Globus pallidus (tissue), 1 donor: ENCODE measurements at places on chromosomes 1 and 21.

DNA sequence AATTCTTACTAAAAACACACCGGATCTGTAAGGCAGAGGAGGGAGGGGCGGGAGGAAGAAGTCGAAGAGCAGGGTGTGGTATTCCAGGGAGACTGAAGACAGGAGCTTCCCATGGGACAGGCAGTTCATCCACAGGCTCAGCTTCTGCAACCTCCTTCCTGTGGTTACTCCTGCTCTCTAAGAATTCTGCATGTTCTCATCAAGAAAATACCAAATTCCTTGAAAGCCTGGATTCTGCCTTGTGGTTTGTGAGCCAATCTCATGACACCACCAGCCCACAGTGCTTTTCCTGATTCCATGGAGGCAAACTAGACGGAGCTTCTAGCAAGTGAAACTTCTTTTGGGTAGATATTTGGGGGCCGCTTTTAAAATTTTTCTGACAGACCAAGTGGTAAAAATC lies 1.1 kb upstream of the ST6GALNAC3 start:
- no peak for DNase-seq

- DNase-seq = no peak
Observed at GRCh38 chr1:233331676-233332519, 4.4 kb downstream of the MAP3K21 start.

DNA sequence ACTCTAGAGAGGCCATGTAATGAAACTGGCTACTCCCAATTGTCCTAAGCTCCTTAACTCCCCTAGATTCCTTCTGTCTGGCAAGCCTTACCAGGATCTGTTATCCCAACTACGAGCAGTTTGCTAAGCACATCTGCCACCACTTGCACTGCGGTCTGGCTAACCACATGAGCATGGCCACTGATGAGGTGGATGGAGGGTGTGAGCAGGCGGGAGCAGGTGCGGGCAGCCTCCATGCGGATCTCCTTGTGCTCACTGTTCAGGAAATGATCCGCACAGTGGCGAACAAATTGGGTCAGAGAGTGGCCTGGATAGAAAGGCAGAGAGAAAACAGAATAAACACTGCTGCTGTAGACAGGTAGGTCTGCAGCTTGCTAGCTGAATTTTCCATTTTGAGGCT lies 24.0 kb downstream of the MTOR start:
- DNase-seq = no peak

GRCh38 chr1:154157520-154158306 lies 2.8 kb upstream of the NUP210L start:
- no peak for DNase-seq

DNA sequence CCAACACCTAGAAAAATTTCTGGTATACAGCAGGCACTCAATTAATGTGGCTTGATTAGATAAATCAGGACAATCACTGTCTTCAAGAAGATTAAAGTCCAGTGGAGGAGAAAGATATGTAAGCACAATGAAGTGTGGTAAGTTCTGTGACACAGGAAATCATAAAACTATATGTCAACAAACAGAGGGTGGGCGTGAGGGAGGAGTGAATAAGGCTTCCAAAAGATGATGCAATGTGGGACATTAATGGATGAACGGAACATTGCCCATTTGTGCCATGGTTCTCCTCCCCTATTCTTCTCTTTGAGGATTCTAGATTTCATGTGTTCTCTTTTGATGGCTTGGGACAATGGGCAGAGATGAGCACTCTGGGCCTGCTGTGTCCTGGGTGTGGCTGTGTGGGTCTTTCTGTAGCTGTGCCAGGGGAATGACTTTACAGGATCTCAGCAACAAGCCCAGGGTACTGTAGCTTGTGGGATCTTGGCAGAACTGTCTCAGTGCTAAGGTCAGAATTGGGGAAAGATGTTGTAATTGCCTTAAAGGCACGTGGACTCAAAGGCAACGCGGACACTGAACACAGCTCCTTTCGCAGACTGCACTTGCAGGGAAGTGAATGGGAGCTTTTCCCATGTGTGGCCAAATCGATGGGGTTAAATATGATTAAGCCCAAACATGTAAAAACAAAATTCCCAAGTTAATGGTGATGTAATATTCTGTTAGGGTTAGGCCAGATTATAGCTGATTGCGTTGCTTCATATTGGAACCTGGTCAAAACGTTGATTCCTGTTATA lies 366.9 kb downstream of the TGFB2 start:
- no peak for DNase-seq

GRCh38 chr1:89754518-89754917 lies 66.3 kb upstream of the LRRC8D start:
- DNase-seq = no peak

GRCh38 chr1:174912264-174912663 lies 87.5 kb upstream of the CACYBP start:
- DNase-seq = no peak

GRCh38 chr1:234913771-234914170 lies 214.9 kb downstream of the TOMM20 start:
- DNase-seq = no peak

GRCh38 chr1:192872010-192872409 lies 63.2 kb downstream of the RGS2 start:
- DNase-seq = no peak

- DNase-seq = no peak
Observed at GRCh38 chr21:16676391-16676790, 836.5 kb upstream of the CXADR start.

DNA sequence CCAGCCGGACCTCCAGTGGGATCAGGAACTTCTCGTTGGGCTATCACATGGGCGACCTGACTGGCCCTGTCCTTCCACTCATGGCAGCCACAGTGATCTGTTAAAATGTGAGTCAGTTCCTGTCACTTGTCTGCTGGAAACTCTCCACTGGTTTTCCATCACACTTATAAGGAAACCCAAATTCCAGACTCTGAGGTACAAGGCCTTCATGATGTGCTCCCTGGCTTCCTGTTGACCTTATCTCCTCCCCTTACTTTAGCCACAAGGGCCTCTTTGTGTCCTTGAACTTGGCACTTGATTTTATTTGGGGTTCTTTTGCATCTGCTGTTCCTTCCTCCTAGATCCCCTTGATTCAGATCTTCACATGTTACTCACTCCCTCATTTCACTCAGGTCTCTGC lies 96.8 kb downstream of the TENT5C start:
- no peak for DNase-seq

DNA sequence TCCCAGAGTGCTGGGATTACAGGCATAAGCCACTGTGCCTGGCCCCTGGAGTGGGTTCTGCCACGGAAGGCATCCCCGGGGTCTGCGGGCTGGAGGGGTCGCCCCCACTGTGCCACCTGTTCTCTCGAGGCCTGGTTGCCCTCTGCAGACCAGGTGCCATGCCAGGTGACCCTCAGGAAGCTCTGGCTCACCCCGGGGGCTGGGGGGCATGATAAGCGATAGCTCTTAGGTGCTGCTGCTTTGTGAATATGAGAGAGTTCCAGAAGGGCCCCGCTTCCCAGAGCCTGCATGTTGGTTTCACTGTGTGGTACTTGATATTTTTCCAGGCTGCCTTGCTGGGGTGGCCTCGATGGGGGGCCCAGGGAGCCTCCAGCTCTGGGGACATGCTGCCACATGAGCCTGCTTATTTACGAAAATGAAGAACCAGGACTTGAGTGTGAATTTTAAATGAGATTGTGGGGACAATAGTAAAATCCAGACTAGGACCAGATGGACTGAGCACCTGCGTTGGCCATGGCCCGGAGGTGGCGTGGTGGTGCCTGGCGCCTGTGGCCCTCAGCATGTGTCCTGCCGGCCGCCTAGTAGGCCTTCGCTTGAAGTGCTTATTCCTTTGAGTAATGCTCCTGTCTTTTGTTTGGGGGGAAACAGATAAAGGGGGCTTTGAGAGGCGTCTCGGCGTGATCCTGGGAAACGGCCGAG lies 7.3 kb downstream of the SKI start:
- no peak for DNase-seq

- no peak for DNase-seq
Observed at GRCh38 chr21:44999428-44999971, 59.7 kb downstream of the SLX9 start.

DNA sequence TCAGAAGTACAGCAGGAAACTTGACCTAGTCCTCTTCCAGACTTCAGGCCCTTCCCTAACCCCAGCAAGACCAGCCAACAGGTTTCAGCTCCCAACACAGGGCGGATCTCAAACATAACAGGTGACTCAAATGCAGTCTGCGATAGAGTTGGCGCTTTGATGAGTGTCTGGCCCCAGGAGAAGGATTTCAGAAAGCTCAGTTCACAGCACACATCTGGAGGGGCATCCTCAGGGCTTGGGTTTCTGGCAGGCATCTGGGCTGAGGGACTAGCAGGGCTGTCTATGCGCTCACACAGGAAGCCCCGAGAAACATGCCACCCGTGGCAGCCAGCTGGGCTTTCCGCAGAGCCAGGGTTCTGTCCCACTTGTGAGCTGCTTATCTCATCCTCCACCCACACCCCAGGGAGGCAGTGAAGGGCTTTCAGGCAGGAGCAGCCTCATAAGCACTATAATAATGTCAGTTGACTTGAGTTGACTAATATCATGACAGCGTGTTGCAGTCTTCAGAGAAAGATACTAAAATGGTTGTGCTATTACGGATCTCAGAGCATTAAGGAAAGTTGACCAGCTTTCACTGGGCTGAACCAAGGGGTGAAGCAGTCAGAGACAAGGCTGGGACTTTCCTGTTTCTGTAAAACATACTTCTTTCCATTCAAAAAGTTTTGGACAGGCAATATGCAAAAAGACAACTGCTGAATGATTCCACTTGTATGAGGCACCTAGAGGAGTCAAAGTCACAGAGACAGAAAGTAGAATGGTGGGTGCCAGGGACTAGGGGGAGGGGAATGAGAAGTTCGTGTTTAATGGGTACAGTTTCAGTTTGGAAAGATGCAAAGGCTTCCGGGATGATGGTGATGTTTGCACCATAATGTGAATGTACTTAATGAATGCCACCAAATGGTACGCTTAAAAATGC lies 233.0 kb upstream of the IRF2BP2 start:
- DNase-seq = no peak

DNA sequence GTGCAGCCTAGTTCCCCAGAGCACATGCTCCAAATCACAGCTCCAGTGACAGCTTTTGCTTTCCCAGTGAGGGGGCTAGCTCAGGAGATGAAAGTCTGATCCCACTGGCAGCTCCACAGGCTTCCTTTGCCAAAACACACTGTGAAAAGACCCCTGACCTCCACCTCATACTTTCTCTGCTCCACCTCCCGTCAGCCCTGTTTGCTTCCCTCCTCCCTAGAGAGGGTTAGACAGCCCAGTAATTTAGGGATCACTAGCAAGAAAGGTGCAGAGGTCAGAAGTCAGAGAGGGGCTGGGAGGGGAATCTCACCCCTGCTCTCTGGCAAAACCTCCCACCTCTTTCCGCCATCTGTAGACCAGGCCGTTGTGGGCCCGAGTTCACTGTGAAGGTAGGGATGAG lies 62.8 kb downstream of the PLXNA2 start:
- DNase-seq = no peak

- peak; percentile 65 for DNase-seq
Observed at GRCh38 chr1:225911191-225912130, 12.6 kb downstream of the PYCR2 start.
